ENCODE measurements at places on chromosomes 11 and 22. TPM values are rescaled to one million over a fixed set of nuclear protein-coding genes. Genes with fewer than 3 reads are reported as not detected.

- DNase-seq = no peak
Observed at GRCh38 chr22:31442768-31443489, 43.5 kb downstream of the DRG1 start.

GRCh38 chr11:128871168-128871610 lies 4.1 kb upstream of the KCNJ1 start:
- DNase-seq = no peak

- DNase-seq = no peak
Observed at GRCh38 chr11:113496026-113496651, 20.9 kb upstream of the DRD2 start.

DNA sequence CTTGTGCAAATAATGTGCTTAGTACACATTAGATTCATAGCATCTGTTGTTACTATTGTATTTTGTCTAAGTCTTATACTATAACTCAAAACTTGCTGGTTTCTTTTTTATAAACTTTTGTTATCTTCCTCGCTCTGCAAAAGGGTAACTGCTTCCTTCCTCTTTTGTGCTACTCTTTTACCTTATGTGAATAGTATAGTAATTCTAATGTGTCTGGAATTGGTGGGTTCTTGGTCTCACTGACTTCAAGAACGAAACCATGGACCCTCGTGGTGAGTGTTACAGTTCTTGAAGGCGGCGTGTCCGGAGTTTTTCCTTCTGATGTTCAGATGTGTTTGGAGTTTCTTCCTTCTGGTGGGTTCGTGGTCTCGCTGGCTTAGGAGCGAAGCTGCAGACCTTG lies 563.1 kb upstream of the LUZP2 start:
- no peak for DNase-seq

- DNase-seq = peak; percentile 76
Observed at GRCh38 chr11:64729851-64730382, 6.9 kb upstream of the NRXN2 start.

DNA sequence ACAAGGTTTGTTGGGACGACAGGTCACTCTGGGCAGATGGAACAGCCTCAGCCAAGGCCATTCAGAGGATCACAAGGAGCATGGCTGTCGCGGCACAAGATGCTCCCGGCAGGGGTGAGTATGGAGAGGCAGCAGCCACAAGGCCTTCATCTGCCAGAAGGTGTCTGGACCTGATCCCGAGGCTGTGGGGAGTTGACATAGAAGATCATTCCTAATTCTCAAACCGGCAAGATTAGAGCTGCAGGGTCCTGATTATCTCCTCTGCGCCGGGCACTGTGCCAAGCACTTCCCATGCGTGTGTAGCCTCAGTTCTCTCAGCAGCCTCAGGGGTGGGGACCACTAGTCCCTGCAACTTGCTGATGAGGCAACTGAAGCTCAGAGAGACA lies 32.3 kb upstream of the RFPL3 start:
- peak; percentile 41 for DNase-seq

DNA sequence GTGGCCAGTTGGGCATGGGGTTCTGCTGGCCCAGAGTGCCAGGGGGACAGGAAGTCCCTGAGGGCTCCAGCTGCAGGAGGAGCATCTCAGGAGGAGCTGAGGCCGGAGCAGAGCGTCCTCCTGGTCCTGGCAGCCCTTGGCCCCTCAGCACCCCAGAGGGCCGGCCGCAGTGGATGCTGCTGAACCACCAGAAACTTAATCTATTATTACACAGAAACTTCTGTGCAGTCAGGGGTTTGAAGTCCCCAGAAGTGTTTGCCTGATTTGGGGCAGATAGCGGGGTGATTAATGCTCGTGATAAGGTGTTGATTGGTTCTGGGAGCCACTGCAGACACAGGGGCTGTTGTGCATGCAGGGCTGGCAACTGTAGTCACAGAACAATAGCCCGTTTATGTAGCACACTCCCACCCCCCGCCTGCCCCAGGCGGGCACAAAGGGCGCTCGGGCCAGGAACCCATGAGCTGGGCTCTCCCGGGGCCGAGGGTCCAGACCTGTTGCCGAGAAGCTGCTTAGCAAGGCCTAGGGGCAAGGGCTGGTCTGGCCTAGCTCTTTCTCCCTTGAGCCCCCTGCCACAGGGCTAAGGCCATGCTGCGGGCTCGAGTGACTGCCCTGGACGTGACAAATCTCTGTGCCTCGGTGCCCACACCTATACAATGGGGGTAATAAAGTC lies 29.0 kb upstream of the KCNQ1OT1 start:
- DNase-seq = no peak

- DNase-seq = no peak
Observed at GRCh38 chr11:65185869-65186341, 4.2 kb downstream of the CAPN1 start.

UBXN1 gene
- total RNA-seq = 31.4 TPM

DNA sequence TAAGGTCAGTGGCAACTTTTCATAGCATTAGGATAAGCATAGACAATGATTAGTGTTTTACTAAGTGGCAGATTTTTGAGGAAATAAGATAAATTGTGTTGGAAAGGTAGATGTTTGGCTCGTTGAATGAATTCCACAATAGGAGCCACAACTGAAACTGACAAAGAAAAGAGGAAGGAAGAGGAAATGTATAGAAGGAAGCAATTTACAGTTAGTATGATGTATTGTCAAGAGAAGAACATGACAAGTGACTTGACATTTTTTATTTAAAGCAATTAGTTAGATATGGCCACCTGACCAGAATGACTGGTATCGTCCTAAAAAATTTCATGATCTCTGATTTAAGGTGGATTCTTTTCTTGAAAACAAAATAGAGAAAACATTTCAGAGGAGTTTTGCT lies 3.1 kb upstream of the RAG2 start:
- DNase-seq = no peak

- no peak for DNase-seq
Observed at GRCh38 chr22:17012267-17012666, 4.2 kb upstream of the GAB4 start.

DNA sequence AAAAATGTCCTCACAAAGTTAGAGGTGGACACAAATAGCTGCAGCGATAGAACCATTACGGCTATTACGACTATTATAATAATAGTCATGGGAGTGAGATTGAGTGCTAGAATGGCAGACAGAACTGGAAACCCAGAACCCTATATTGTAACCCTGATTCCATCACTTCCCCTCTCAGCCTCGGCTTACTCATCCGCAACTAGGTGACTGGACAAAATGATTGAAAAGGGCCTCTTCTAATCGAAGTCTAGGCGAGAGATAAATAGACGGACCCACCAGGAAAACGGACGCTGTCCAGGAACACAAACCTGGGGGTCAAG lies 629 bp downstream of the PSMA1 start:
- no peak for DNase-seq

DNA sequence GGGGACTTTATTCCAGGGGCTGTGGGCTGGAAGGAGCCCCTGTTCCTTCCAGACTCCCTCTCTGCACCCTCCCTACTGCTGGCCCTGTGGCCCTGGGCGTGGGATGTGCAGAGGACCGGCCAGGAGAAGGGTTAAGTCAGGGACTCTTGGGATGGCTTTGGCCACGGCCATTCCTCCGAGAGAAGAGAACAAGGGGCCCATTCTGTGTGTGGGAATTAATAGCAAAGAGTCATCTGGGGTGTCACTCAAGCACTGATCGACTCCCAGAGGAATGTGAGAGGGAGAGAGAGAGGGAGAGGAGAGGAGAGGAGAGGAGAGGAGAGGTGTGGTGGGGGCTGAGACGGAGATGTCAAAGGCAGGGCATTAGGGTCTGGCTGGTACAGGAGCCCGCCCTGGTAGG lies 14.2 kb upstream of the SOX10 start:
- no peak for DNase-seq

DNA sequence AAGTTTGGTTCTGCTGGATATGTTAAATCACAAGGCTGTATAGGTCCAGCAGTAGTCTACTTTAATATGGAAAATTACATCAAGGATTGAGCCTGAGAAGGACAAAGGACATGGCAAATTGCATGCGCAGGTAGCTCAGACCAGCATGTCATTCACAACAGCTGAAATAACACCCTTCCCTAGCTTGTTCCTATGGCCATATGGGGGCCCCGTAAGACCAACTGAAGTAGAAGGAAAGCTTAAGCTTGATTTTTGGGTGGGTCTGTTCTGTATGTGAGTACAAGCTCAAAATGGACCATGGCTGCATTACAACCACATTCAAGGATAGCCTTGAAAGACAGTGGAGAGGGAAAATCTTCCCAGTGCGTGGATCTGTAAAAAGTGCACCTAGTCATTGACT lies 20.6 kb upstream of the PDE3B start:
- DNase-seq = no peak

DNA sequence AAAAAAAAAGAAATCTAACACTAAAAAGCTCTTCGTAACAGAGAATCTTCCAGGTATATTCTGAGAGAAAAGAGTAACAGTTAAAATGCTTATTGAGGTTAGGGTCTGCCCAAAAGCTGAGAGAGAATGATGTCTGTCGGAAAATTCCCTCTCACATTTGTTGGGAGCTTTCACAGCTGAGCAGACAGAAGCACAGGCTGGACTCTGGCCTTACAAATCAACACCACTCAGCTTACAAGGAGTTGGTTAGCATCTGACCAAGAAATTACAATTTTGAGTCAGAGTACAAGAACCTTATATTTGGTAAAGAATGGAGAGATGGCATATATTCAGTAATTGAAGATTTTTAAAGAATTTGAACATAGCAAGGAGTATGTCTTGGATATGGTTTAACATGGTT lies 1561.0 kb upstream of the RAG2 start:
- no peak for DNase-seq

- peak; percentile 79 for DNase-seq
Observed at GRCh38 chr22:37019309-37020191, at the start of the genes MPST and TST. TSS of gene MPST (plus strand) at chr22:37019742. CDS start at chr22:37019837, 95 bp downstream. TSS of gene TST (minus strand) at chr22:37019447. CDS start at chr22:37018732, 715 bp downstream.

DNA sequence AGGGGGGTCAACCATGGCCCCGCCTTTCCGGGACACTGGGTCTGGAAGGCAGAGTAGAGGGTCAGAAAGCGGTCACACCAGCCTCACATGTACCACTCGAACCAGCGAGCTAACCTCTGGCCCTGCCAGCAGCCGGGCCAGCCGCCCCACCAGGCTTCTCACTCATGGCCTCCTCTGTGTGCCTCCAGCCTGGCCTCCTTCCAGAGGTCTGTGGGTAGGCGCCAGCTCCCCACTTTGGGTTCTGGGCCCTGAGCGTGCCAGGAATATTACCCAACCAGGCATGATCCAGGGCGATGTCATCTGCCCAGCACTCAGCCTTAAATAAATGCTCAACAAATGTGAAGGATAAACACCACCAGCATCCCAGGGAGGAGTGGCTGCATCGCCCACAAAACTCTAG lies 5.8 kb downstream of the SCUBE1 start:
- DNase-seq = no peak

DNA sequence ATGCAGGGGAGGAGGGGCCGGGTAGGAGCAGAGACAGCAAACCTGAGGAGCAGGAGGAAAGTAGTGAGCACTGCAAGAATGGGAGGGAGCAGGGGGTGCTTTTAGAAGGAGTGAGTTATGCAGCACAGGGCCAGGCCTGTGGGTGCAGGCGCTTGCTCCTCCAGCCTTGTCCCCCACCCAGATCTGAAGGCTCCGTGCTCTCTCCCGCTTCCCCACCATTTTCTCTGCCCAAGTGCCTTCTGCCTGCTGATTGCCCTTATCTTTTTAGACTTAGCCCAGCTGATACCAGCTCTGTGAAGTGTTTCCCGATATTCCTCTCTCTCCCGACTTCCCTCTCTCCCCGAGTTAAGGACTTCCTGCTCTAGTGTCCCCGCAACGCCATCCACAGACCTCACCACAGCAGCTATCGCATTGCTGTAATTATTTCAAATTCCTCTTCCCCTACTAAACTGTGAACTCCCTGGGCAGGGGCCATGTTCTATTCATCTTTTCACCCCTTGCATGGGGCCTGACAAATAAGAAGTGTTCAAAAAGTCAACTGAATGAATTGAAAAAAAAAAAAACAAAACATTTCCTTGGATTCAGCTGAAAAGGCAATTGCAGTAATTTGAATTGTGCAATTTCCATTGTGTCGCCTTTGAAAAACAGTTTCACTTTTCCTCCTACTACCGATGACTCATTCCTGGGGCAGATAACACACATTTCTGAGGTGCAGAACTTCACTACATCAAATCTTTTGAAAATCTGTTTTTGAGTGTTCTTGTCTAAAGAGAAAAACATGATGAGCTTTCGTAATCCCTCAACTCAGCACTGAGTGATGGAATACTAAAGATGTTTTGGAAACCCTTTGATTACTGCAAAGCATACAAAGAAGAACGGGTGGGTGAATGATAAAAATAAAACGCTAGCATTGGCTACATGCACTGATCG lies 69.7 kb upstream of the BMAL1 start:
- no peak for DNase-seq

DNA sequence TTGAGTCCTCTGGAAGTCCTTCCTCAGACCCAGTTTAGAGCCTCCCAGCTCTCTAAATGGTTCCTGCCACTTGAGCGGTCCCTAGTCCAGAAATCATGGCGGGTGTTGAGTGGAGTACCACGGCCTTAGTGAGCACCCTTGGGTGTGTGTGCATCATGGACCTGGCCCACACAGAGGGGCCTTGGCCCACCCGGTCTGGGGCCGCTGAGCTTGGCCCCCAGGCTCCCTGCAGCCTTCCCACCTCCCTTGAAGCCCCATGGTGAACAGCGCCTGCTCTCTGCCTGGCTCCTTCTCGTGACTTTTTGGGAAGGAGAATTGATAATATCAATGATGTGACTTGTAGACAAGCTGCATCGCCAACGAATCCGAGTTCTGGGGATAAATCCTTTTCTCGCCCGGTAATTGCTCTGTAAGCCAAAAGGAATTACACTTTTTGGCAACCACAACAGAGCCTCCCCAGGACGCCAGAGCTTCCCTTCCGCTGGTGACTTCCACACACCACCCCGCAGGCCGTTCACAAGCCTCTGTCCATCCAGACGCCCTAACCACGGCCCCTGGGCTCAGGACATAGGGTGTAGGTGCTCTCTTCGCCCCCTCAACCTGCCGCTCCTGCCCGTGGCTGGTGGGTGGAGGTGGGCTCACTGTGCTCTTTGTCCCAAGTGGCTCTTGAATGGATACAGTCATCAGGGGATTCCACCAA lies 93.8 kb downstream of the NECTIN1 start:
- DNase-seq = no peak

DNA sequence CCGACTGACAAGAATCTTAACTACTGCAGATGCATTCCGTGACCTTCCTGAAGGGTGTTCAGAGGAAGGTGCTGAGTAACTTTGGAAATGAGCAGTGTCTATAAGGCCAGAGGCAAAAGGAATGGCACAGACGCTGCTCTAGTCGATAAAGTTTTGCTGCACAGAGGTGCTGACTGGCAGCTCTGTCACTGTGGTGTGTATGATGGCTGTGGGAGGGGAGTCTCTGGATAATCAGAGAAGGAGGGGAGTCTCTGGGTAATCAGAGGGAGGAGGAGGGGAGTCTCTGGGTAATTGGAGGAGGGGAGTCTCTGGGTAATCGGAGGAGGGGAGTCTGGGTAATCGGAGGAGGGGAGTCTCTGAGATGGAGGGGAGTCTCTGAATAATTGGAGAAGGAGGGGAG lies 18.4 kb downstream of the PTDSS2 start:
- DNase-seq = no peak

- no peak for DNase-seq
Observed at GRCh38 chr11:115927823-115928329, 423.7 kb upstream of the CADM1 start.

All from liver (tissue), 10 donors.